Stimulated activated CD4-positive, alpha-beta T cell treated with anti-CD3 and anti-CD28 coated beads, Interleukin-4, amount 100 ng/mL, for 4 hours (primary cell): ENCODE measurements at places on chromosomes 7 and 10.

GRCh38 chr10:29982997-29983648 lies 76.3 kb downstream of the JCAD start:
- DNase-seq = no peak

DNA sequence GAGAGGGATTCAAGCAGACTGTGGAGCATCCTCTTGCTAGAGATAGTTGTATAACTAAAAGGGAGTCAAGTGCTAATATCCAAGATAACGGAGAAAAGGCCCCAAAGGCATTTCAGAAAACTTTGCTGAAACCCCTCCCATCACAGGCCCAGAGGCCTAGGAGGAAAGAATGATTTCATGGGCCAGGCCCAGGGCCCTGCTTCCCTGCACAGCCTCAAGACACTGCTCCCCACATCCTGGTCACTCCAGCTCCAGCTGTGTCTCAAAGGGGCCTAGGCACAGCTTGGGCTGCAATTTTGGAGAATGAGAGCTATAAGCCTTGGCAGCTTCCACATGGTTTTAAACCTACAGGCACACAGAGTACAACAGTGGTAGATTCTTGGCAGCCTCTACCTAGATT lies 85.6 kb downstream of the OR13A1 start:
- DNase-seq = no peak

GRCh38 chr10:74418285-74418872 lies 267.4 kb downstream of the ADK start:
- DNase-seq = no peak

DNA sequence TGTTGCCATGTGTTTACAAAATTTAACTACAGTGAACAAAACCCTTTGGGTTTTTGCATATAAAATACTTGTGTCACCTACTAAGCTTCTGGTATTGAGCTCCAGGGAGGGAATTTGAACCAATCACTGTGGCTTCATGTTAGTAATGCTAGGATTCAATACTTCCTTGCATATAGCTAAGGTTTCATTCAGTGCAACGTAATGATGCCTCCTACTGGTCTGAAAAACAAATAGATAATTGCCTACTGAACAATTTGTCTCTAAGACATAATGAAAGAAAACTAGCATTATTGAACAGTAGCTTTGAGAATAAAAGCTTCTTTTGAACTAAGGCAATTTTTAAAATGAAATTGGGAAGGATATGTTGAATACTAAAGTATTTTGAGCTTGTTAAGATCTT lies 244.4 kb downstream of the ZWINT start:
- DNase-seq = no peak

DNA sequence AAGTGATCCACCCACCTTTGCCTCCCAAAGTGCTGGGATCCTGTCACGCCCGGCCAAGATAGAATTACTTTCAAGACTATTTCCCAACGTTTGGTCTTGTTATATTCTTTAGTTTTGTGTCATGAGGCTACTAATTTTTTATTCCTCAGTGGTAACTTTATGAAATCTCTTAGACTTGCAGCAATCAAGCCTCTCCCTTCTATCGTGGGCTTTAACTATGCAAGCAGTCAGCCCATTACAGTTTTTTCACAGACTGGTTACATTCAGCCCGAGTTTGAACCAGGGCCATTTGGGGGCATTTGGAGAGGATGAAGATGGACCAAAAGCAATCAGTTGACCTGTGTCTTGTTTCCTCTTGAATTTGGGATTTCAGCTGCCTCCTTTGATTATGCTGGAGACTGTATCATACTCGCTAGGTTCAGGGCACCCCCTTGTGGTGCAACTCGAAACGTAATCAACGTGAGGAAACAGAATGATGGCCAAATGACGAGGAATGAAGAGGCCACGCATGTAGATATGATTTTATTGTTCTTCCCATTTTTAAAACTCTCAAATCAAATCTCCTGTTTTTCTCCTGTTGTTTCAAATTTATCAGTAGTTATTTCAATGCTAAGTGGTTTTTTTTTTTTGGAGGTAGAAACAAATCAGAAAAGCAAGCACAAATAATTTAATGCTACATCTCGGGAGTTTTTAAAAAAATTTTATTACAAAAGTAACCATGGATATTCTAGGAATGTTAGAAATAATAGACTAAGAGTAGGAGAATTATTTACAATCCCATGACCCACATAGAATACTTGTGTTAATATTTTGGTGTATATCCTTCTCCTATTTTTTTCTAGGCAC lies 151.6 kb downstream of the KIAA1217 start:
- peak; percentile 8 for DNase-seq

DNA sequence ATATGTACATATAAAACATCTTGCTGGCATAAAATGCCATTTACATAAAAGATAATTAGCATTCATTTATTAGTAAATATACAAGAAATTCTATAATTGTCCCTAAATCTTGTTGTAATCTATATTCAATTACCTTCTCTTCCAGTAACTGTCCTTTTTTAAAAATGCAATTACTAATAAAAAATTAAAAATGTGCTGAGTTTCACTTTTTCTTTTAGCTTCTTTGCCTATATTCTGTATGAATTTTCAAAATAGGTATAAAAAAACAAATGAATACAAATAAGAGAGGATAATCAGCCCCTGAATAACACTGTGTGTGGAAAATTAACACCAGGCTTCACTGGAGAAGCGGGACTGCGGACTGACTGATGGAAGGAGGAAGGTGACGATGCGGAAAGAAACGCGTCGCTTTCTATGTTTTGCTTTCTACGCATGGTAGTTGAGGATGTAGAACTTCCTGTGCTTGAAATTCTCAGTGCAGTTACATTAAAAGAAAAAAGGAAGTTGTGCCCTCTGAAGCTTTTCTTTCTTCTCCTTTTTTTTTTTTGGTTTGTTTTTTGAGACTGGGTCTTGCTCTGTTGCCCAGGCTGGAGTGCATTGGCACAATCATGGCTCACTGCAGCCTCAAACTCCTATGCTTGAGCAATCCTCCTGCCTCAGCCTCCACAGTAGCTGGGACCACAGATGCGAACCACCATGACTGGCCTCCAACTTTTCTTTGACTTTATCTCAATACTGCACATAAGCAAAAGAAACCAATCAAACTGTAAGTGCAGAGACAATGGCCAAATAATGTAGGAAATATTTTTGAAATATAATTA lies 7.4 kb upstream of the ZMYND11 start:
- peak; percentile 13 for DNase-seq

DNA sequence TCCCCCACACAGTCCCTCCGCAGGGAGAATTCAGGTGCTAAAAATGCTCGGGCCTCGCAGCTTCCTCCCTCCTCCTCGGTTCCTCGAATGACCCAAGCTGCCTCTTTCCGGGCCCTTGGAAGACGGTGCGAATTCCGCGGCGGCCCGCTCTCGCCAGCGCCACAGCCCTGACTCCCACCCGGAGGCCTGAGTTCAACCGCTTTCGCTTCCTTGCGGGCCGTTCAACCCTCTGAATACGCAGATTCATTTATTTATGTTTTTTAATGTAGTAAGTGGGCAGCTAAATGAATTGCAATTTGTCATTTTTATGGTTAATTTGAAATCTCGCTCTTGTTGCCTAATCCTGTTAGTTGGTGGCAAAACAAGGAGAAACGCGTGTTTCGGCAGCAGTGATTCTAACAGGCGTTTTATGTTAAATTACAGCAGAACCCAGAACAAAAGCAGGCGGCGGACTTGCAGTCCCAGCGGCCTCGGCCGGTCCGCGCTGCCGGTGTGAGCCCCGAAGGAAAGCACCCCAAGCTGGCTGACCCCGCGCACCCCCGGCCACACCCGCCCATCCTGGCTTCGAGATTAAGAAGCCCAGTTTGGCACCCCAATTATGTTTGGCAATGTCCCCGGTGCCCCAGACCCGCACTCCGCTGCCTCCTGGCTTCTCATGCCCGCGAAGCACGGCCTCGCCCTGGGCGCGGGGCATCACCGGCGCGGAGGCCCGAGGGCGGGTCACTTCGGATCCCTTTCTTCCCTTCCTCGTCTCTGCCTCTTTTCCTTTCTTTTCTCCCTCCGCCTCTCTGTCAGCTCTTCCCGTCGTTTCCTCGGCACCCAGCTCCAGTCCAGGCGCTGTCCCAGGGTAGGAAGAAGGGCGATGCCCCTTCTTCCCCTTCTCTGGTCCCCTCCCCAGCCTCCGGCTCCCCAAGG lies 75.9 kb downstream of the INSIG1 start:
- no peak for DNase-seq

GRCh38 chr10:119705434-119705831 lies 20.4 kb upstream of the INPP5F start:
- DNase-seq = no peak

DNA sequence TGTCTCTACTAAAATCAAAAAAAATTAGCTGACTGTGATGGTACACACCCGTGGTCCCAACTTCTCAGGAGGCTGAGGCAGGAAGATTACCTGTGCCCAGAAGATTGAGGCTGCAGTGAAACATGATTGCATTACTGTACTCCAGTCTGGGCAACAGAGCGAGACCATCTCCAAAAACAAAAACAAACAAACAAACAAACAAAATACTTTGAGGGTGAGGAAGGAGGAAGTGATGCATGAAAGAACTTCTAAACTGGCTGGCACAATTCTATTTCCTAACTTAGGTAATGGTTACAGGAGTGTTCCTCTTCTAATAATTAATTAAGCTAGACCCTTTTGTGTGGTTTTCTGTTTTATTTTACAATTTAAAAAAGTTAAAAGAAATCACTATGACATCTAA lies 15.5 kb downstream of the WAPL start:
- DNase-seq = no peak

GRCh38 chr10:114647545-114648138 lies 10.4 kb downstream of the ABLIM1 start:
- DNase-seq = no peak

DNA sequence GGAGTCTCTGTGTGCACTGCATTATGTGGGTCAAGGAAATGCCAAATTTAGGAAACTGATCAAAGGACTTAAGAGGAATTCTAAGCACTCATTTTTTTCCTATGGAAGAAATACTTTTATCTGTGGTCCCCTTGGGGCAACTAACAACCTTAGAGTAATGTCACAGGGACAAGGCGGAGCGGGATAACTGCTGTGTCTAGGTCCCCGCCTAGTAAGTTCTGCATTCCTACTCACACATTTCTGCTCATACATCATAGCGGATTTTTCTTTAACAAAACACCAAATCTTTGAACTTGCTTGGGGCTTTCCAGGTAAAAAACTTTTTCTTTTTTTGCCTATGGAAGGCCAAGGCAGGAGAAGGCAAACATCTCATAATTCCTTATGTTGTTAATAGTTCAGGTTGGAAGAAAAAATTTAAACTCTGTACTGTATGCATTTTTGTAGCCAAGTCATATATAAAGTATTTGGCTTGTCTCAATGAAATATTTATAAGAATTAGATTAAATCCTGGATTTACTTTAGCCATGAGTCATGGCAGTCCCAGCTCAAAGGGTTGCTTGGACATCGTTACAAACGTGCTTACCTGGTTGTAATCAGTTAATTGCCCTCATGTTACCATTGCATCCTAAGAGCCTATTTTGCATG lies 285.0 kb downstream of the PHTF2 start:
- DNase-seq = no peak

- no peak for DNase-seq
Observed at GRCh38 chr10:2173327-2173726, 436.0 kb upstream of the ADARB2 start.

DNA sequence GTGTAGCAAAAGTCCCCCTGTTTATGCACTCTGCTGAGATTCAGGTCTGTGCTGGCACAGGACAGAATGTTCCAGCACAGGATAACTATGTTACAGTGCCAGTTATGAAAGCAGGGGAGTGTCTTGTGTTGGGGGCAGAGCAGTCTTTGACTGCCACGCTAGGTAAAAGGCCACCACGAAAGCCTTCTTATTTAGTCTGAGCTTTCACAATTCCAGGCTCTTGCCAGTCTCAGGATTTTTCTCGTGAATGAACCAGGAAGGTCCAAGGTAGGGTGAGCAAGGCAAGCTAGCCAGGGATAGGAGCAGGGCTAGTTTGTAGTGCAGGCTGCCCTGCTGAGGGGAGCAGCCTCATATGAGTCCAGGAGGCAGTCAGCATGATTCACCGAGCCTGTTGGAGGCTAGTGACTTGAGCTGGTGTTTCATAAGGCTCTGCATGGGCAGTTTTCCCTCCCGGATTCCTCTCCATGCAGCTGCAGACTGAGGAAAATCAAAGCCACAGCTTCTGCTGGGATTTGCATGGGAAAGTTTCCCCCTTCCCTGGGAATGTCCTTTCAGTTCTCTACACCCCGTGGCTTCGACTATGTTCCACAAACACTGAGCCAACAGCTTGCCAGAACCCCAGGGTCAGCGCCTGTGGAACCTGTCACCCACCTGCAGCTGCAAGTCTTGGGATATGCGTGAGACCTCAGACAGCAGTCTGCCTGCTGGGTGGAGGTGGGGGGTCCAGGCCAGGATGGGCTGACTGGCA lies 112.3 kb downstream of the JCAD start:
- no peak for DNase-seq

DNA sequence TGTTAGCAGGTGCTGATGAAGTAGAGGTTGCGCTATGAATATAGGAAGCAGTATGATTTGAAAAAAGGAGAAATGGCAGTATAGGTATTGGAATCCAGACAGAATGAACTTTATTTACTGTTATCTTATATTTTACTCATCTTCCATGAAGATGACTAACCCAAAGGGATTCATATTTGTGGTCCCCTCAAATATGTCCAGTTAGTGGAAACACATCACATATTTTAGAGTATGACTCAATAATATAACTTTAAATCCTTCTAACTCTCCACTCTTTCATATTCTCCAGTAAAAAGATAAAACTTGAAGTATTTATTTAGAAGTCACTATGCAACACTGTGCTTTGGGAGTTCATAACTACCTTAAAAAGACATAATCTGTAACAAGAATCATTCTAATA lies 286.5 kb upstream of the LRRTM3 start:
- no peak for DNase-seq

- no peak for DNase-seq
Observed at GRCh38 chr10:93722550-93722949, 20.2 kb upstream of the FRA10AC1 start.

GRCh38 chr7:6675807-6676405 lies 30.8 kb downstream of the ZNF12 start:
- no peak for DNase-seq

DNA sequence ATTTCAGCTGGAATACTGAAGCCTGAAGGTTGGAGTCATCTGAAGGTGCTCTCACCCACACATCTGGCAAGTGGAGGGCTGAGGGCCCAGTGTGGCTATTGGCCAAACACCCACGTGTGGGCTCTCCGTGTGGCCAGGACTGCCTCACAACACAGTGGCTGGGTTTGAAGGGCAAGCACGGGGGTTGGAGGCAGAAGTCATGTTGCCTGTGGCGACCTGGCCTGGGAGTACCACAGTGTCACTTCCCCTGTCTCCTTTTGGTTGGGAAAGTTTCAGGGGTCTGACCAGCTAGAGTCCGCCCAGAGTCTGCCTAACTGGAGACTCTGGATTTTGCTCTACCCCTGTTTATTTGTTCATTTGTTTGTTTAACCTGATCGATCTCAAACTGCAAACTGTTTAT lies 169.5 kb downstream of the DNAJB6 start:
- no peak for DNase-seq

- DNase-seq = no peak
Observed at GRCh38 chr10:83954193-83954799, 185.0 kb upstream of the GHITM start.

- DNase-seq = no peak
Observed at GRCh38 chr7:1514995-1515401, 10.8 kb upstream of the INTS1 start.
